ENCODE measurements at places on chromosomes 7 and 10. TPM values are rescaled to one million over a fixed set of nuclear protein-coding genes. Genes with fewer than 3 reads are reported as not detected.

STAG3 gene
- 9.4 TPM for total RNA-seq

PWWP2B gene
- 45.9 TPM for total RNA-seq

DNA sequence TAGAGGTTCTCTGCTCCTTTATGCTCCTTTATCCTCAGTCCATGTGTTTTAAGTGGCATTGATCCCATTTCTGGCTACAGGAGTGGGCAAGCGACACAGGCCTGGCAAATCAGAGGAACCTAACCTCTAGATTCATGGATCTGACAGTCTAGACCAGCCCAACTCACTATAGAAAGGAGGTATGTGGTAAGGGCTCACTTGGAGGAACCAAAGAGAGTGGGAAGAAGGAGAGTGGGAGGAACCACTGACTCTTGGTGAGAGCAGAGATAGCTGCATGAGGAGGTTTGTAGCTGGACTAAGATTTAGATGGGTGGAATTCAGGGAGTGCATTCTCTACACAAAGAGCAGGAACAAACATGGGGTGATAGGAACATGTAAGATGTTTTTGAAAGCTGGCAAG is 11.6 kb upstream of the FRAT1 start:
- H3K27me3 ChIP-seq: no peaks in the 10 kb centered on the region
- no peaks in the 10 kb centered on the region for H3K36me3 ChIP-seq
- no peak for DNase-seq
- H3K4me1 ChIP-seq: no peaks in the 10 kb centered on the region
- H3K27ac ChIP-seq: no peak overlapping the region

- no peaks in the 10 kb centered on the region for H3K4me1 ChIP-seq
- DNase-seq: peak; percentile 8
- peak overlapping the region; percentile 75 for H3K27ac ChIP-seq
- H3K36me3 ChIP-seq: no peaks in the 10 kb centered on the region
- peaks cover 34% of the 10 kb centered on the region for H3K27me3 ChIP-seq
- H3K4me3 ChIP-seq: peak overlapping the region; percentile 86
Observed at GRCh38 chr7:117872561-117873309, 506 bp downstream of the CTTNBP2 start.

- no peaks in the 10 kb centered on the region for H3K4me1 ChIP-seq
- no peak overlapping the region for H3K27ac ChIP-seq
- no peak for DNase-seq
- no peak overlapping the region for H3K4me3 ChIP-seq
Observed at GRCh38 chr7:81957517-81957916, 187.7 kb upstream of the HGF start.

MRLN gene
- not detected for total RNA-seq

- H3K27me3 ChIP-seq: no peaks in the 10 kb centered on the region
- DNase-seq: no peak
- peak overlapping the region; percentile 90 for H3K27ac ChIP-seq
- H3K4me3 ChIP-seq: peak overlapping the region; percentile 78
Observed at GRCh38 chr7:44572771-44573170, 937 bp downstream of the DDX56 start.

GRCh38 chr7:2985866-2986265 is 57.8 kb downstream of the CARD11 start:
- no peak overlapping the region for H3K4me3 ChIP-seq
- DNase-seq: no peak
- H3K27me3 ChIP-seq: no peaks in the 10 kb centered on the region
- no peak overlapping the region for H3K27ac ChIP-seq

UTF1 gene
- total RNA-seq: not detected

DNA sequence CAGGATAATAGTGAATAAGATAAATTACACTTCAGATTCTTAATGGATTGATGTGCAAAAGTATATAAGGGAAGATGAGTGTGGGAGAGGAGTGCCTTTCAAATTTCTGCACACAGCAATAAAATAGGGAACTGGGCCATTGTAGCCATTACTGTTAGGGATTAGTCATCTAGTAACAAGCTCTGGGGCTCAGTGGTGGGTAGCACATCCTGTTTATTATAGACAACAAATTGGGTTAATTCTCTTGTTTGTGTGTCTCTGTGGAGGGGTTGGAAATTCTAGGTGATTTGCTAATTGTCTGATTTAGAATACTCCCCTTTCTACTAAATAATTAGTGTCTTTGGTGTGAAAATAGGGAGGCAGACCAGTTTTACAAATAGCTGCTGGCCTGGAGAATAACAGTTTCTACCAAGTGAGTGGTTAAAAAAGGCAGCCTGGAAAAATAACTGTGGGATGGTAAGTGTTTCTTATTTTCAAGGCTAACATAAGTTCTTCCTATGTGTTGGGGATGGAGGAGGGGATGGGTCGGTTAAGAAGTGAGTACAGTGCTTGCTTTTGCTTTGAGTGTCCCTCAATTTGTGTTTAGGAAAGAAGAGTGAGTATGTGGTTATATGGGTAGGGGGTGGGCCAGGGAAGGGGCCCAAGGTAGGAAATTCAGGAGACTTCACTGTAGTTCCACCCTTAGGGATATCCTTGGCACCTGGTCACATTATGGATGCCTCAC is 43.3 kb upstream of the TMEM248 start:
- no peak overlapping the region for H3K4me3 ChIP-seq
- no peaks in the 10 kb centered on the region for H3K4me1 ChIP-seq
- no peaks in the 10 kb centered on the region for H3K36me3 ChIP-seq

DNA sequence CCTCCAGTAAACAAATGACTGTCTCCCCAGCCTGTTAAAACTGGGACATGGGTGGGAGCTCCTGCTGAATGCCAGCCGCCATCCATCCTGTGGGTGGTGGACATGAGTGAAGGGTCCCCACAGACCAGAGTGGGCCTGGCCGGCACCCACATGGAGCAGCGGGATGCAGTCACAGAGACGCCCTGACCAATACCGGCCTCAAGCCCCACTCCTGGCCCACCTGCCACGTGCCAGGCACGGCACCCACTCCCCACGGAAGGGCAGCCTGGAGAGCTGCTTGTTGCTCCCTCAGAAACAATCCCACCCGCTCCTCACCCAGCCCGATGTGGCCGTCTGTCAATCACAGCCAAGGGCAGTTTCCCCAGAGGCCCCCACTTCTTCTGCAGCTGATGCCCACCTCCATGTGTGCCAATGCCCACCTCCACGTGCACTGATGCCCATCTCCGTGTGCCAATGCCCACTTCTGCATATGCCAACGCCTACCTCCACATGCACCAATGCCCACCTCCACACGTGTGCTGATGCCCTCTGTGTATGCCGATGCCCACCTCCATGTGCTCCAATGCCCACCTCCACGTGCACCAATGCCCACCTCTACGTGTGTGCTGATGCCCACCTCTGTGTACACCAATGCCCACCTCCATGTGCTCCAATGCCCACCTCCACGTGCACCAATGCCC is 42.8 kb upstream of the DNAAF5 start:
- H3K27me3 ChIP-seq: no peaks in the 10 kb centered on the region
- no peaks in the 10 kb centered on the region for H3K36me3 ChIP-seq
- H3K4me1 ChIP-seq: no peaks in the 10 kb centered on the region

GRCh38 chr7:46999866-47000265 is 582.0 kb downstream of the TNS3 start:
- no peak overlapping the region for H3K27ac ChIP-seq
- H3K4me3 ChIP-seq: no peak overlapping the region
- H3K4me1 ChIP-seq: no peaks in the 10 kb centered on the region
- no peak for DNase-seq
- H3K27me3 ChIP-seq: no peaks in the 10 kb centered on the region
- no peaks in the 10 kb centered on the region for H3K36me3 ChIP-seq

GRCh38 chr10:112184379-112184778 is 814 bp upstream of the GPAM start:
- peaks cover 12% of the 10 kb centered on the region for H3K4me1 ChIP-seq
- H3K27ac ChIP-seq: peak overlapping the region; percentile 80
- no peaks in the 10 kb centered on the region for H3K27me3 ChIP-seq
- DNase-seq: no peak

PIK3CG gene
- total RNA-seq: 7.4 TPM

DNA sequence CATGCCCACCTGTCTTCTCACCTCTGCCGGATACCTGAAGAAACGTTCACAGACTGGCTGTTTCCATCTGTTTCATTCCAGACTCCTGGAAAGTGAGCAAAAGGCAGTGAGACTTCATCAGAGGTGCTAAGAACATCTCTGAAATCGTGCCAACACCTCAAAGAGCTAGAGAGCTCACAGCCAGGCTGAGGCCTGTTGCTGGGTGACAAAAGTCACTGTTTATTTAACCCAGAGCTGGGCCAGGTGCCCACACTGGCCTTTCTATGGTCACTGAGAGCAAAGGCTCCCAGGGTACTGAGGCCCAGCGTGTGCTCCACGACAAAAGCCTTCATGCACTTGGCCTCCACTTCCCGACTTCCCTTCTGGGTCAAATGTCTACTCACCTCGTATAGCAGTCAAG is 3.7 kb upstream of the NANOS1 start:
- H3K4me1 ChIP-seq: peaks cover 19% of the 10 kb centered on the region
- no peak overlapping the region for H3K4me3 ChIP-seq
- no peaks in the 10 kb centered on the region for H3K36me3 ChIP-seq
- H3K27me3 ChIP-seq: no peaks in the 10 kb centered on the region
- peak overlapping the region; percentile 30 for H3K27ac ChIP-seq
- DNase-seq: no peak

DNA sequence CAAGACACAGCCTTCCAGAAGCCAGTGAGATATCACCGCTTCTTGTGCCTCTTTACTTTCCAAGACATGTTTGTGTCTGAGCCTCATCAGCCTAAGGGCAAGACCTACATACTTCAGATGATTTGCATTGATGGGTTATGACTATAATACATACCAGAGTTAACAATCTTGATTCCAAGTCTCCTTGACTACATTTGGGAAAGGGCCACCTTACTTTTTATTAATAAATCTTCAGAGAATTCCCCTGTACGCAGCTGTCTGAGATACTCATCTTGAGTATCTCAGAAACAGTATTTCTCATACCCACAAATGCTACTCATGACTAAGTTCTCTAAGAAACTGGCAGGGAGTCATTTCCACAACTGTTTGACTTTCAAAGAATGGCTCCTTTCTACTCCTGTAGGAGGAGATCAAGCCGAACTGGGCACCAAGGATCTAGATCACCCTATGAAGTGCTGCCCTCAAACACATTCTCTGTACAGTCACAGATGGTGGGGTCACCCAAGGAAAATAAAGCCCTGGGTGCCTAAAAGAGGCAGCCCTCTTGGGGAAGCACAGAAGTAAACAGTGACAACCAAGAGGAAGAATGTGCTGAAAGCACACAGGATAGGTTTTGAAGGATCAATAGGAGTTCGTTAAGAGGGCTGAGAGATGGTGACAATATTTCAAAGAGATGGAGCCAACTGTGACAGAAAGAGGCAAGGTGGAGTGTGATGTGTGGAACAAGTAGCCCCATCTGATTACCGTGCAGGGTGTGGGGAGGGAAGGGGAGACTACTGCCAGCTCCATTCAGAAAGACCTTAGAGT is 138.9 kb downstream of the JAZF1 start:
- no peak for DNase-seq
- no peak overlapping the region for H3K27ac ChIP-seq
- H3K36me3 ChIP-seq: no peaks in the 10 kb centered on the region
- peaks cover 2% of the 10 kb centered on the region for H3K4me1 ChIP-seq
- no peaks in the 10 kb centered on the region for H3K27me3 ChIP-seq
- H3K4me3 ChIP-seq: no peak overlapping the region

DNA sequence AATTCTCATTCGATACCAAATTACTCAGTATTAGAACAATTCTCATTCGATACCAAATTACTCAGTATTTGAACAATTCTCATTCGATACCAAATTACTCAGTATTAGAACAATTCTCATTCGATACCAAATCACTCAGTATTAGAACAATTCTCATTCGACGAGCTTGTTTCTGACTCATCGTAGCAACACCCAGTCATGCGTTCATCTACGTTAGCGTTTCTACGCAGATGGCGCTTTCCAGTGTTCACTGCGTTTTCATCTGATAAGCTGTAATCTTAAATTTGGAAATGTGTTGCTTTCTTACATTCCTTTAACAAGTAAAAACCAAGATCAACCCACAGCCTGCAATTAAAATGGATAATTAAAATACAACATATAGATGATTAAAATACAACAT is 276.3 kb downstream of the ZMYND11 start:
- H3K27ac ChIP-seq: no peak overlapping the region
- peaks cover 2% of the 10 kb centered on the region for H3K36me3 ChIP-seq
- H3K27me3 ChIP-seq: no peaks in the 10 kb centered on the region
- H3K4me1 ChIP-seq: no peaks in the 10 kb centered on the region
- H3K4me3 ChIP-seq: no peak overlapping the region
- no peak for DNase-seq

All from transverse colon (tissue), 4 donors.